Fibroblast of skin of abdomen (primary cell): ENCODE measurements at places on chromosomes 7 and 10.
A peak's percentile ranks its signal among the peaks of the same experiment; 100 is the strongest.

DNA sequence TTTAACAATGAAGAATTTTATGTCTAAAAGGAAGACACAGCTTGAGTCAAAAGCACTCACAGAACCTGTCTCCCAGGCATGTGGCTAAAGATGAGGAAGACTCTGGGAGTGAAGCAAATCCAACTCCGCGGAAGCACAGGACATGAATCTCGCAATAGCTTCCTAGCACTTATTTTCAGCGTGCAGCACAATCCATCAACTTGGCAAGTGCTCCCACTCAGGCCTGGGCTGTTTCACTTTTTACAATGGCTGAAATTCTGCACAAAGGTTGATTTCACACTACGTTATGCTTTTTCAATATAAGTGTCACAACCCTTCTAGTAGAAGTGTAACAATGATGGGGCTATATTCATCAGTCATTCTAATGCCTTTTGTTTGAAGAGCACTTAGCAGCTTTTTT lies 180.2 kb downstream of the XPNPEP1 start:
- peak; percentile 3 for DNase-seq

DNA sequence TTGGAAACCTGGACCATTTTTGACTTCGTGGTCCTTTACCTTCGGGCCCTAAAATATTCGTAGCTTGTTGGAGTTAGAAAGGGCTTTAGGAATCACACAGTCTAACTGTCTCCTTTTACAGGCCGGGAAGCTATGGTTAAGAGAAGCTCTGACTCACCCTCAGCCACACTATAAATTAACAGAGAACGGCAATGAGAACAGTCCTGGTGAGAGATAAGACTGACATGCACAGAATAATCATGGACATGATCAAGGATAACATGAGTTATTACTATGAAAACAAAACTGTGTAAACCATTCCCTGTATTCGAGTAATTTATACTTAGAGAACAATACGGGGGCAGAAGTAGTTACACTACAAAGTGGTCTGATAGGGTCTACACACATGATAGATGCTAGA lies 162.5 kb upstream of the MALRD1 start:
- peak; percentile 54 for DNase-seq

DNA sequence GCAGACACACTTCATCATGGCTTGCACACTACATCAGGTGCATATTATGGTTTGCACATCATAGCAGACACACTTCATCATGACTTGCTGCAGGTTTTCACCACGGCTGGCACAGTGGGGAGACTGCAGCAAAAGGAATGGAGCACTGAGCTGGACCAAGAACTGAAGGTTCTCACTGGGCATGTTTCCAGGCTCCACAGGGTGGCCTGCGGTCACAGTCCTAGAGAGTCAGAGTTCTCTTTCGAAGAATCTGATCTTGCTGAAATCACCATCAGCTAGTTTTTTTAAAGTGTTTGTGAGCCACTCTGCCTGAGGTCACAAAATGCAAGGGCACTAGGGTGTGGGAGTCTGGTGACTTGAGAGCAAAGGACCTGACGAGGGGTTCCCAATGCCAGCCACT lies 140.4 kb upstream of the NPY start:
- DNase-seq = no peak

- peak; percentile 17 for DNase-seq
Measured at GRCh38 chr7:76225379-76225778, 23.7 kb downstream of the SRRM3 start.

GRCh38 chr7:90946730-90947501 lies 317.3 kb upstream of the FZD1 start:
- DNase-seq = no peak

GRCh38 chr10:13820119-13820963 lies 233.6 kb downstream of the PRPF18 start:
- no peak for DNase-seq

DNA sequence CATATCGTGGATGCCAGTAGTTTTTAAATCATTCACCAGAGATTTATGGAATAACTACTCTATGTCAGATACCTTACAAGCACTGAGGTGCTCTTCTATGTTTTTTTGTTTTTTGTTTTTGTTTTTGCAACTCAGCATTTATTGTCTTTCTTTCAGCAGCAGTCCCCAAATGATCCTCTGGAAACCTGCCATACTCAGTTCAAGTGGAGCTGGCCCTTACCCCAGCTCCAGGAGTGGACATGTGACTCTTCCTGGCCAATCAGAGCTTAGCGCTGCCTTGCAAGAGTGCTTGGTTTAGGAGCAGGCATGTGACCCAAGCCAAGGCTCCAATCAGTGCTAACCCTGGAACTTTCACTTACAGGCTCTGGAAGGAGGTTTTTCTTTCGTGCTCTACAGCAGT lies 356.6 kb upstream of the ZMIZ1 start:
- no peak for DNase-seq

DNA sequence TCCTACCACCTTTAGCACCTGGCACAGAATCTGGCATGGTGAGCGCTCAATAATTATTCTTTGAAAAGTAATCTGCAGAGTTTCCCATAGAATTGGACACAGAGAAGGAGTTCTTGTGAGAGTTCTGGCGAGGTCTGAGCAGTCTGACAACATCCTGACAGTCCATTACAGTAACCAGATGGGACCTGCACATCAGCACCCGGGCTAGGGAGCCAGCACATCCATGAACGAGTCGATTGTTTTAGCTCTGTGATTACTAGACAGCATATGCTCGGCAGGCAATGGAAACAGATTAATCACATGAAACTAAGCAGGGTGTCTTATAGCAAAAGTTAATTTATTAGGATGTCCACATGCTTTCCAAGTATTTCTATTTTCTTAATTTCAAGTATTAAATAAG lies 96.7 kb downstream of the SEMA3D start:
- DNase-seq = no peak

- no peak for DNase-seq
Measured at GRCh38 chr10:49781247-49781646, 19.1 kb upstream of the OGDHL start.

DNA sequence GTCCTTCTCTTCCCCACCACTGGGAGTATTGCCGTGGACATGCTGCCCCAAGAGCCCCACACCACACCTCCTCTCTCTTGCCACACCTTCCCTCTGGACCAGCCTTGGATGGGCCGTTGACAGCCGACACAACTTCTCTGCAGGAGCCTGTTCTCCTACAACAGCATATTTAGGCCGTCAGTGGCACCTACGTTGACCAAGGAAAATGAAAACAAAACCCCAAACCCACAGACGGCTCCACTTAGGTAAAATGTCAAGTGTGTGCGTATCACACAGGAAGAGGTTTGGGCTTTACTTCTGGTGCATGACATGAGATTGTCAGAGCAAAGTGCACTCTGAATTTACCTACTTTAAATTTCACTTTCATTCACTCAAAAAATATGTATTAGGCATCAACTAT lies 246.6 kb downstream of the ZMYND11 start:
- DNase-seq = no peak

DNA sequence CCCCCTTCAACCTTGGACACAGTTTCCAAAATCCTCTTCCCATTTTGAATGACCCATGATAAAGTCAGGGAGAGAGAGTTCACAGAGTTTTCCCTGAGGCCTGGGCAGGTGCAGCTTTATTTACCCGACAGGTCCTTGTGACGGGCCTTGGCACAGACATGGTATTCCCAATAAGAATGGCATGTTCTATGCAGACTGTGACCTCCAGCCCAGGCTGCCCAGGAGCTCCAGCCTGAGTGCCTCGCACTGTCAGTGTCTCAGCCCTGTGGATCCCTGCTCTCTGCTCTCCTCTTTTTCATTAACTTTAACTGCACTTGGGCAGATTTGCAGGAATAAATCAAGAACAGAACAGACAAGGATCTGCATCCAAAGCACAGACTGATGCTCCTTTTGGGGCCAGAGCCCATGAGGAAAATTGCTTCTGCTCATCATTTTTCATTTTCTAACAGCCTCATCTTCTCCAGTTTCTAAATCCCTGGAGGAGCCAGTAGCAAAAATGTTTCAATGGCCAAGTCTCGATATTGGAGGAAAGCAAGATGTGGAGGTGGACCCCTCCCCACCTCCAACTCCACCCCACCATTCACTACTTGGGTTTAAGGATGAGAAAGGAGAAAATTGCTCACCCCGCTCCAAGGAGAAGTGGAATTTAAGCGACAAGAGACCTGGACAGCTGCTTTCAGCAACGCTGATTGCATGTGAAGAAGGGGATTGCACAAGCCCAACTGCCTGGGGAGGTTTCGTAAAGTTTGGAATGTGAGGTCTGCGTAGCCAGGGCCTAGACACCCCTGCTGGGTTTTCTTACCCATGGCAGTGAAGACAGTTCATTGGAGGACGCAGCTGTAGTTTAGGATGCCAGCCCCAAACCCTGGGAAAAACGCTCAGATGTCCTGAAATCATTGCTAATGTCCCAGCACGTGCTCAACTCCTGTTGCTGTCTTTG lies 225.9 kb downstream of the WDR11 start:
- DNase-seq = peak; percentile 49

DNA sequence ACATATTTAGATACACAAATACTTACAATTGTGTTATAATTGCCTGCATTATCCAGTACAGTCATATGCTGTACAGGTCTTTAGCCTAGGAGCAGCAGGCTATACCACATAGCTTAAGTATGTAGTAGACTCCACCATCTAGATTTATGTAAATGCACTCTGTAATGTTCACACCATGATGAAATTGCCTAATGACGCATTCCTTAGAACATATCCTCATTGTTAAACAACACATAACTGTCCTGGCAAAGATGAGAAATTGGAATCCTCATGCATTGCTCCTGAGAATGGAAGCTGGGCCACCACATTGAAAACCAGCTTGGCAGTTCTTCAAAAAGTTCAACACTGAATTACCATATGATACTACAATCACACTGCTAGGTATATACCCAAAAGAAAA lies 1002.8 kb upstream of the CELF2 start:
- peak; percentile 65 for DNase-seq

GRCh38 chr10:5711642-5712041 lies 27.0 kb downstream of the TASOR2 start:
- DNase-seq = no peak

GRCh38 chr7:118777308-118777707 lies 552.8 kb downstream of the ANKRD7 start:
- no peak for DNase-seq

DNA sequence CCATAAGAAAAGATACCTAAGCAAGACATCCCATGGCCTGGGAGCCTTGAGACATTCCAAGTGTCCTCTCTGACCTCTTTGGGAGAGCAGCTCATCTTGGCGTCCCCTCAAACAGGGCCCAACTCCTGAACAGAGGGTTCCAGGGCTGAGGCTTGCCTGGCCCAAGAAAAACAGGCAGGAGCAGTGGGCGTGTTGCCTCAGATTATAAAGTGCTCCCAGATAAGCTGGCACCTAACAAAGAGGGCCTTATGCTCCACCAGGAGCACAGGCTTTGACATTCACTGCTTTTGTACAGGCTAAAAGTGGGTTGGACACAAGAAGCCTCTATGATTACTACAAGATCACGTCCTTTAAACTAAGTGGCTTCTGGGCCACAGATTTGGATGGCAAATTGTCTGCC lies 193.1 kb downstream of the FGFR2 start:
- no peak for DNase-seq

DNA sequence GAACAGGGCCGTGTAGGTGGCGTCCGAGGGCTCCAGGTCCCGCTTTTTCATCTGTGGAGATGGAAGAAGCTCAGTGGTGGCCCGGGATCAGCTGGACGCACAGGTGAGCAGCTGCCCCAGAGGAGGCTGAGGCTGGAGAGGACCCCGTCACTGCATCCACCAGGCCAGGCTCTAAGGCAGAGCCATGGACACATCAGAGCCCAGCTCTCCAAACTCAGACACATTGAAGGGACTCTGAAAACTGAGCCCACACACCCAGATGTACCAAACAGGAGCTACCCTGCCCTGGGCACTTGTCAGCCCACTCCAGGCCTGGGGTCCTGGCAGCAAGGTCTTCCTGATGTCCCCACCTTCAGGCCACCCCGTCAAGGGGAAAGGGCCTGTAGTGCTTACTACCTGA lies 8.8 kb downstream of the PTCD1 start:
- DNase-seq = no peak
